ENCODE measurements at places on chromosomes 3 and 15.

- DNase-seq, result peak; percentile 24
Measured at GRCh38 chr3:15331606-15332404, 581 bp downstream of the SH3BP5 start.

DNA sequence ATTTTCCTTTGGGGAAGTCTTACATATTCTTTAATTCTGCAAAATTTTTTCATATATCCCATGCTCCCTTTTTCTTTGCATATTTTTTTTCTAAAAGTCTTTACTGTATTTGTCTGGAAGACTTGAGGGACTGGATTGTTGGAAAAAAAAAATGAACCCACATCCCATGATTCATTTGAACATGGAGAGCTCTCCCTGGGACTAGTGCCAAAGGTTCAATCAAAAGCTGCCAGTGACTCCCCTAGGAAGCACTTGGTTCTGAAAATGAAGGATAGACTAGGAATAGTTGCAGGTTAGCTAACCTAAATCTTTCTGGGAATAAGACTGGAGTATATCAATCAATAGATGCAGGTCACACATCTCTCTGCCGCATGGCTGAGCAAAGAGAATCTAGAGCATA, 16.4 kb upstream of the BNC1 start:
- DNase-seq, result no peak

DNA sequence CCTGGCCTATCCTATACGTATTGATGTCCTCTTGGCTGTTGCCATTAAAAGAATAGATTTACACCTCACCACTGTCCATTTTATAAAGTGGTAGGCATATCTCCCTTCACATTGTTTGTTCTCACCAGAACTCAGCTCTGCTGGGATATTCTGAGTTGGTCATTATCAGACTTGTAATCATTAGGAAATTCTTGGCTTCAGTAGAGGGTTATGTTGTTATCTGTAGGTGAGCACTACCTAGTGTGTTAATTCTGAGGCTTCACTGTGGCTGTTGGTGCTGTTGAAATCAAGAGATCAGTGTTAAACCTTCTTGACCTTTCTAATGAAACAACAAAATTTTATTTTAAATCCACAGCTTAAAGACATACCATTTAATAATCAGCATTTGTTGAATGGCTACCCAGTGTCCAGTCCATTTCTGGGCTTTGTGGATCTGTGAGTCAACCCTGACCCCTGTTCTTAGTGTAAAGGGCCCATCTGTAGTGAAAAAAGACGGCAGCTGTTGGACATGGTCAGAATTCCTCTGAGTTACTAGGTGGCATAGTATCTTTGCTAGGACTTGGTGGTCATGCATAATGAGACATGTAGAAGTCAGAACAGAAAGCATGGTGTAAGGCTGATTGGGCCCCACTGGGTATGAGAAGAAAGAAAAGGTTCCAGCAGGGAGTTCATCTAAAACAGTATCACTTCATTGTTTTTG, 32.9 kb upstream of the P4HTM start:
- DNase-seq, result no peak

DNA sequence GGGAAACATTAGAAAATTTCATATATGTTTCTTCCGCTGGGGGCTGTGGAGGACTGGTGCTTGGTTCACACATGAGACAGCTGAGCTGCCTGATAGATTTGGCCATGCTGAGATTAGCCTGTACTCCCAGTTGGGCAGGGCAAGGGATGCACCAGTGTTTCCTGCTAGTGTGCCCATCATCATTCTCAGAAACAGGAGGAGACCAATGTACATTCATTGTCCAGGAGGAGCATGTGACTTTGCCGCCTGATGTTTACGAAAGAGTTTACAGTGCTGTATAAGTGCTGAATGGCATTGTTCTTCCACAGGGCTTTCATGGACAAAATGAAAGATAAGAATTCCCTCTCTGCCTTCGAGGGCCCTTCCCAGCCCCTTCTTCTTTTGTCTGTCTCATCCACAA, 311.1 kb upstream of the THBS1 start:
- no peak for DNase-seq

- peak; percentile 61 for DNase-seq
Measured at GRCh38 chr15:101641129-101641764, 10.9 kb downstream of the TM2D3 start.

GRCh38 chr3:111238885-111239284, 167.3 kb downstream of the NECTIN3 start:
- DNase-seq, result no peak

DNA sequence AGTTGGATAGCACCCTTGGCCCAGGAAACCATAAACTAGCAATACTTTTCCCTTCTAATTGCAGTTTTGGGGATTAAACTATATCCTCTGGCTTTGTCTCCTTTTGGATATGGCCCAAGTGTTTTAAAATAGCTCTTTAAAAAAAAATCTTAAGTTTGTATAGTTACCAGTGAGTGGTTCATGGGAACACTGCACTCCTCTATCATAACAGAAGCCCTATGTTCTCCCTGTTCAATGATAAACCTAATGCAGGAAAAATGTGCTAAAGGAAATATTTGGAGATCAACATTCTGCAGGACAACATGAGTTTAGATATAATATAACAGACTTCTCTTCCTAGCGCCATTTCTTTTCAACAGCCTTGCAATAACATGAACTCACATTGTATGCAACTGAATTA, 13.1 kb downstream of the MRPL47 start:
- no peak for DNase-seq

DNA sequence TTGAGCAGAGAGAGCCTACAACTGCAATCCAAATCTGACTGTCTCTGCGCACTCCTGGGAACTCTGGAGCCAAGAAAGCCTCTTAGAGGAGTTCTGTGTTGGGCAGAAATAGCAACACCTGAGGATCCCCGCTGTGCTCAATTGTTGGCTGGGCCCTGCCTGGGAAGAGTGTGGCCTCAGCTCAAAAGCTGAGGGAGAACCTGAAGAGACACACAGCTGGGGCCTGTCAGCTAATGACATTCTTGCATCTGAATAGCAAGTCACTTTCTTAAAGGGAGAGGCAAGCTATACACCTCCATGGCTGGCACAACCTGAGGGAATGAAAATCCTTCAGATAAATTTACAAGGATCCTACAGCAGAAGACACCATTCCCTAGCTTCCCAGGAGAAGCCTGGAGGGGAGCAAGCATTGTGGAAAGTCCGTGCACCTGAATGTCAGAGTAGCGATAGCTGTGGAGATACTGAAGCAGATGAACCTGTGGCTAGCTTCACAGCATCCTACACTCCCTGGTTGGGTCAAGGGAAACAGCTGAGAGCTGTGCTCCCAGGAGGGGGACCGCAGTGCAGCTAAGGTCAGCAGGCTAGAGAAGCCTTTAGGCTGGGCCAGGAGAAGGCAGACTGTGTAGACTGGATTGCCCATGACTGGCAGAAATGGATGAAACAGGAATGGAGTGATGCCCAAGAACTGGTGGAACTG, 159.9 kb upstream of the PFN2 start:
- no peak for DNase-seq

- no peak for DNase-seq
Measured at GRCh38 chr3:133853925-133854227, 41.8 kb downstream of the RAB6B start.

DNA sequence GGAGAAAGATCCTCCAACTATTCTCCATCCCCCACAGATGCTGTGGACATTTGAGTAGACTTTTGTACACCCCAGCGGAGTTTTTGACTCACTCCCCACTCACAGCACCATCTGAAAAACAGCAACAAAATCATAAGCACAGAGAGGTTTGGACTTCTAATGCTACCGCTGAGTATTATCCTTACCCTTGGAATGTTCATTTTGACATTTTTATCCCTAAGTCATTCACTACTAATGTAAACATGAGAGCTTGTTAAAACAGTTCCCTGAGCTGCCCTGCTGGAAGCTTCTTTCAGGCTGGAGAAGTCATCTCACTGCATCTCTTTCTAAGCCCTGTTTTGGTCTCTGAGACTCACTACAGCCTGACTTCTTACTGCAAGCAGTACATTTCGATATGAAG, 1045.9 kb downstream of the MCTP2 start:
- no peak for DNase-seq

Data from stimulated activated CD4-positive, alpha-beta T cell treated with anti-CD3 and anti-CD28 coated beads, Interleukin-12 subunit alpha, Interleukin-12 subunit beta, amount 100 ng/mL, for 48 hours (primary cell).